T-helper 2 cell treated with Interferon-gamma antibody and Interleukin-4, amounts not matched to agents 5 μg/mL and 100 μg/mL, for 36 hours (primary cell): ENCODE measurements at places on chromosomes 12 and 14.
A peak's percentile ranks its signal among the peaks of the same experiment; 100 is the strongest.

- DNase-seq = peak; percentile 52
These were observed 12.9 kb upstream of the CALM1 start for GRCh38 chr14:90383731-90384542.

DNA sequence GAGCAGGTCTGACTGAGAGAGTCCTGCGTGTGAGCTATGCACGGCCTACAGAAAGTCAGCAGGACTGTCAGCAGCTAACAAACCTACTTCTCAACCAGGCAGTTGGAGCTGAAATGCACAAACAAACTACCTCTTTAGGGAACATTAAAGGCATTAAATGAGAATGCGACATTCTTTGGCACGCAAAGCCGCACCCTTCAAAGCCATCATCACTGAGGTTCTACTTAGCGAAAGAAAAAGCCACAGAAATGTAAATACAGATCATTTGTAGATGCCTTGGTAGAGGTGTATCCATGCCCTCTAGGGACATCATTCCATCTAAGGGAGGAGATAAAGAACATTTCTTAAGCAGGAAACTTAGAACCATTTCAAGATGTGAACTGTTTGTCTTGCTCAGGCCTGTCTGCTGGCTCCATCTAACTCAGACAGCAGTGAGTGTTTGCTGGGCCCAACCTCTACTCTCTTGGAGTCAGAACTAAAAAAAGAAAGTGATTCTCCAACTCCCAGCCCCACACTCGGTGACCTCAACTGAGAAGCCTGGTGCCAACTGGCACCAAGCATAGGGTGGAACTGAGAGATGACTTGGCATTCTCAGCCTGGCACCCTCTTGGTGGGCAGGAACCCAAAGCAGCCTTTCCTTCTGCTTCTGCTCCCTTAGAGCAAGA, 63.5 kb upstream of the MBIP start:
- DNase-seq = no peak

DNA sequence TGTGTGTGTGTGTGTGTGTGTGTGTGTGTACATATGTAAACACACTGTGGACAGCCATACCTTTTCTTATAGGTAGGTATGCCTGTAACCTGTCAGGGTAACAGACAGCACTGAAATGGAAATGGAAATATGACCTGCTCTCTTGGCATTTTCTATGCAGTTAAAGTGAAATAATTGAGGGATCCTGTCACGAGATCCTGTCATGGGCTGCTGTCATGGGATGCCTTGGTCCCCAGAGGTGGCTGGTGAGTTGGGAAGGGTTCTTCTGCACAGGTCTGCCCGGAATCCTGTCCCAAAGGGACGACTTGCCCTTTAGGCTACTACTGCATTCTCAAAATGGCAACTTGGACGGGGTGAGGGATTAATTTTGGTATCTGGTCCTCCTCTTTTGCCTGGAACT, 47.3 kb downstream of the ELK3 start:
- DNase-seq = no peak

DNA sequence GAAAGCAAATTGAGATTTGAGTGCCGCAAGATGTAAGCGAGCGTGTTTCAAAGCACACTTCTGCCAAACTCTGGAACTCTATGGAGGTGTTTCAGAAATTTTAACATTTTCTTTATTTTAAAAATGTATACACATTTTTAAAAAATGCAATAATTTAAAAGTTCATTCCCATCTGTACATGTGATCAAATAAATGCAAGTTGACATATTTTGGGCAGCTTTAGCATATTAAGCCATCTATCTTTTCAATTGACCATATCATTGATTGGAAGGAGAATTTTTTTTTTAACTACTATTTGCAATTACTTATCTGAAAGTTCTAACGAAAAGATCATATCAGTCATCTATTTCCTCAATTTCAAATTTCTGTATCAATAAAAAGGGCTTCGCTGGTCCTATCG, 101.3 kb downstream of the PPM1H start:
- no peak for DNase-seq

DNA sequence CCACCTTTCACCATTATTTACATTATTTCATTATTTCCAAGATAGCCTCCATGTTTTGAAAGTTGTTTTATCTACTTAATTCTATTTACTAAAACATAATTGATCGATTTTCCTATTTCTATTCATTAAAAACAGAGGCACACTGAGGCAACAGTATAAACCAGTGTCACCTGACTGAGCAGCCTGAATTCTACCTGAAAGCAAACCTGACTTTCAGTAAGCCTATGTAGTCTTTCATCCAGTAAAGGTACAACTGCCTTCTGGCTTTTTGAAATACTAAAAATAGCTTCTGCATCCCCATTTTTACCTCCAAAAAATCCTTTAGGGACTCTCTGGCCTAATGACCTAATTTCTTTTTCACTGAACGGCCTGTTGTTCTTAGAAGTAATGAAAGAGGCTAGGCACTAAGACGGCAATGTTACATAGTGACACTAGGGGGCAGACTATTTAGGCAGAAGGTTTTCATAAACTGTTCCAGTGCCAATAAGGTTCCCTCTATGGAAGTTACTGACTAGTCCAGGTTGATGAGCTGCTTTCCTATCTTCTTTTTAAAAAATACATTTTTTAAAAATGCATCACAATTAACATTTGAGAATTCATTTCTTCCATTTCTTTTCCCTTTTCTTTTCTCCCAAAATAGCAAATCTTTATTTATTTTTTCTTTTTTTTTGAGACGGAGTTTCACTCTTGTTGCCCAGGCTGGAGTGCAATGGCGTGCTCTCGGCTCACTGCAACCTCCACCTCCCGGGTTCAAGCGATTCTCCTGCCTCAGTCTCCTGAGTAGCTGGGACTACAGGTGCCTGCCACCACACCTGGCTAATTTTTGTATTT, 17.5 kb downstream of the ANAPC5 start:
- no peak for DNase-seq

- no peak for DNase-seq
These were observed 30.1 kb downstream of the NRDE2 start for GRCh38 chr14:90301668-90302090.

DNA sequence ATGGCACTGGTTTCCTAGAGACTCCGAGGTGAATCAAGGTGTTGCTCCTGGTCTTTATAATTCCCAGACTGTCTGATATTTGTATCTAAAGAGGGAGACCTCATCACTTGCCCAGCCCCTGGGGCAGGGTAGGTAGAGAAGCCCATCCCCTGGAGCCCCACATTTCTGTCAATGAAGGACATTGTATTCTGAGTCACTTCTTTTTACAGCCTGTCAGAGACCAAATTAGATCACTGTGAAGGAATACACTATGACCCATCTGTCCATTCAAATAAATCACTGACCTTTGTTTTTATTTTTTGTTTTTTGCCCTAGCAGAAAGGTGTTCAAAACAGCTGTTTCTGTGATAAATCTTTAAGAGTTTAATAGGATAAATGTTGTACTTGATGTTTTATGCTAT, 67.9 kb upstream of the ANO6 start:
- no peak for DNase-seq

GRCh38 chr12:53313996-53314395, 7.4 kb downstream of the AAAS start:
- no peak for DNase-seq

DNA sequence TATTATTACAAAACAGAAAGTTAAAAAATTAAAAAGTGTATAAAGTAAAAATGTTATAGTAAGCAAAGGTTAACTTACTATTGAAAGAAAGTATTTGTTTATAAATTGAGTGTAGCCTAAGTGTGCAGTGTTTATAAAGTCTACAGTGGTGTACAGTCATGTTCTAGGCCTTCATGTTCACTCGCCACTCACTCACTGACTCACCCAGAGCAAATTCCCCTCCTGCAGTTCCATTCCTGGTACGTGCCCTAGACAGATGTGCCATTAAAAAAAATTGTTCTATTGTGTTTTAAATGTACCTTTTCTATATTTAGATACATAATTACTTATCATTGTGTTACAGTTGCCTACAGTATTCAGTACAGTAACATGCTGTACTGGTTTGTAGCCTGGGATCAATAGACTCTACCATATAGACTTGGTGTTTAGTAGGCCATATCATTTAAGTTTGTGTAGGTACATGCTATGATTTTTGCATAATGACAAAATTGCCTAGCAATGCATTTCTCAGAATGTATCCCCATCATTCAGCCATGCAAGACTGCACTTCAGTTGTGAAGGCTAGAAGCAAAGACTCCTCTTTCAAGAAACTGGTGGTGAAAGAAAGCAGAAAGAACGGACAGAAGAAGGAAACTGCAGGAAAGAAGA, 100.6 kb downstream of the DACT1 start:
- DNase-seq = no peak

DNA sequence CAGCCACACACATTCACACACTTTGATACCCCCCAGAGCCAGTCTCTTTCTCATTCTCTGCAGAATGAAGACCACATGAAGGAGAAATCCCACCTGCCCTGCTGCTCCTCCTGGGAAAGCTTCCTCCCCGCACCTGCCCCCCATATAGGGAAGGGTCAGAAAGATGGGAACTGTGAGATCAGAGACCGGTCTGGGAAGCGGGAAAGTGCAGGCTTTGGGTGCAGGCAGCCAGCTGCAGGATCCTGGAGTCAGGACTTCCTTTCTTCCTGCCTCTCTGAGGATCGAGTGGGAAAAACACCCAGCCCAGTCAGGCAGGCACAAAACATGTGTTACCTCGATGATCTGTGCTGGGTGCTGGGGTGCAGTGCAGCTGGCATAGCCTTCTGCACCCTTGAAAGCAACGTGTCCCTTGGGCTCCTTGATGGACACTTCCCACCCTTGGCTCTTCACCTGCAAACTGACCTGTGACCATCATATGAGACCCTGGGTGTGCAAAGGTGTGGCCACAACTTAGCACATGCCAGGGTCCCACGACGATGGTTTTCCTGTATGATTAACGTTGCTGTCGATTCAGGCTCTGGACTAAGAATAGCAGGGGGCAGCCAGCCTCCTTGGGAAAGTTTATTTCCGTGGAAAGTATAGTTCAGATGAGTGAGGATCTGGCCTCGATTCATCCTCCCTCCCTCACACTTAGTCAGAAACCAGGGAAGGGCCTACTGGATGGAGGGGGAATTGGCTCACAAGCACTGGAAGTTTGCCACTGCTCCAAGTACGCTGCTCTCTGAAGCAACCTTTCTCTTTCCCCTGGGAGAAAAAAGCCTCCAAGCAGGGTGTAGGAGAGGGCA, 105.4 kb upstream of the MED13L start:
- no peak for DNase-seq

- no peak for DNase-seq
These were observed 328.1 kb downstream of the ALG10 start for GRCh38 chr12:34350092-34351041.

- DNase-seq = peak; percentile 31
These were observed 90.5 kb upstream of the TMPO start for GRCh38 chr12:98424726-98425401.

- DNase-seq = no peak
These were observed 29.5 kb downstream of the MSRB3 start for GRCh38 chr12:65308006-65308405.

DNA sequence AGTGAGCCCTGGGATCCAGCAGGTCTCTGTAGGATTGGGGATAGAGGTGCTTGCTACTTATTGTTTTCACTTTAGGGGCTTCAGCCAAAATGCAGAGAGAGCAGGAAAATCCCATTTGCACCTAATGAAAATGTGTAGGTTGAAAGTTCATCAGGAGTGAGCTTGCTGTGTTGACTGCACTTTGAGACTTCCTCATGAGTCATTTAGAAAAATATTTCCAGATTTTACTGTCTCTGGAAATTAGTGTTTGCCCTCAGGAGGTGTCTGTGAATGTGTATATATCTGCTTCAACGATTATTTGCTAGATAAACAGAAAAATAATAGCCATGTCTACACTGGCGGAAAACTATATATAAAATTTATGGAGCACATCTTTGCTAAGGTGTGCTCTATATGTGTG, 159.3 kb downstream of the CAND1 start:
- no peak for DNase-seq

DNA sequence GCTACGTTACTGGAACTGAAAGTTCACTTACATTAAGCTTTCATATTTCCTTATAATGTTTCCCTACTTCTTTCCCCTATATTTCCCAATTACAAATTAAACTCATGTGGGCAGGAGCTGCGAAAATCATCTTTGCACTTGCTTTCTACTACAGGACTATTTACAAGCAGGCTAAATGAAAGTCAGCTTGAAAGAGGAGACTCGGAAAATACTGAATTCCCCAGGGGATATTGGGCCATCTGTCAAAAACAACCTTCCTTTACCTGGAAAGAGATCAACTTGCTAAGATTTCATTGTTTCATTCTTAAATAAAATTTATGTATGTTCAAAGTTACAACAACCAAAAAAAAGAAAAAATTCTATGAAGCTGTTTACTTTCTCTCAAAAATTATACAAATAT, 92.8 kb upstream of the BBS10 start:
- no peak for DNase-seq

DNA sequence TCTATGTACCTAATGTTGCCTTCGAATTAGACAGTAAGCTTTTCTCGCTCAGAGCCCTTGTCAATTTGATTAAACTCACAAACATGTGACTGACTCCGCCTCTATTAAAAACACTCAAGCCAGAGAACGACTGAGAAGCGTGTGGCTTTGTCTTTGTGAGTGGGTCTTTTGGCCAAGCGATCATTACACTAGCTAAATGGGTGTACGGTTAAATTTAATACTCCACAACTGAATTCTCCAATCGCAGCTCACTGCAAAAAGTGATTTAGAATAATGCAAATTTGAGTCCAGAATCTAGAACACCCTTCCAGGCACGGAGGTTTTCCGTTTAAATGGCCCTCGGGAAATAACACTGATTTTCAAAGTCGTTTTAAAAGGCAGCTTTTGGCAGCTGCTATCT, 253.7 kb downstream of the EFCAB11 start:
- DNase-seq = no peak

- peak; percentile 19 for DNase-seq
These were observed 673 bp downstream of the BEGAIN start for GRCh38 chr14:100586403-100587085.

DNA sequence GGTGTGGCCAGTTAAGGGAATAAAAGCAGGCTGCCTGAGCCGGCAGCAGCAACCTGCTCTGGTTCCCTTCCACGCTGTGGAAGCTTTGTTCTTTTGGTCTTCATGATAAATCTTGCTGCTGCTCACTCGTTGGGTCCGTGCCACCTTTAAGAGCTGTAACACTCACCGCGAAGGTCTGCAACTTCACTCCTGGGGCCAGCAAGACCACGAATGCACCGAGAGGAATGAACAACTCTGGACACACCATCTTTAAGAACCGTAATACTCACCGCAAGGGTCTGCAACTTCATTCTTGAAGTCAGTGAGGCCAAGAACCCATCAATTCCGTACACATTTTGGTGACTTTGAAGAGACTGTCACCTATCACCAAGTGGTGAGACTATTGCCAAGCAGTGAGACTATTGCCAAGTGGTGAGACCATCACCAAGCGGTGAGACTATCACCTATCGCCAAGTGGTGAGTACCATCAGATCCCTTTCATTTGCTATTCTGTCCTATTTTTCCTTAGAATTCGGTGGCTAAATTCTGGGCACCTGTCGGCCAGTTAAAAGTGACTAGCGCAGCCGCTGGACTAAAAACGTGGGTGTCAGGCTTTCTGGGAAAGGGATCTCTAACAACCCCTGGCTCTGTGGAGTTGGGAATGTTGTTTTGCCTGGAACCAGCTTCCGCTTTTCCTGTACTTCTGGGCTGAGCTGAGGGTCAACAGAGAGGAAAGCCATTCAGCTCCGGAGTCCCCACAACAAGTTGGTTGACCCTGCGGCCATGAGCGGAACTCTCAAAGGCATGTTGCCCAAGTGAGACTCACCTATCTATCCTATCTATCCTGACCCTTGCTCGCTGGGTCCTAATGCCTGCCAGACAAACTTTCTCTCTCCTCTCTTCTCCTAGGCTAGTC, at the start of gene DHRS2:
Gene DHRS2 (plus strand): TSS at position 48 of the 895 bp plus-strand sequence. CDS start 2,501 bp downstream, outside the sequence.
- no peak for DNase-seq

- DNase-seq = no peak
These were observed 203.7 kb upstream of the NUDT4 start for GRCh38 chr12:93174048-93174447.
